Stimulated activated CD8-positive, alpha-beta memory T cell treated with anti-CD3 and anti-CD28 coated beads, Interleukin-4, amount 100 ng/mL, for 1 hour (primary cell): ENCODE measurements at places on chromosomes 13 and 19.
A peak's percentile ranks its signal among the peaks of the same experiment; 100 is the strongest.

DNA sequence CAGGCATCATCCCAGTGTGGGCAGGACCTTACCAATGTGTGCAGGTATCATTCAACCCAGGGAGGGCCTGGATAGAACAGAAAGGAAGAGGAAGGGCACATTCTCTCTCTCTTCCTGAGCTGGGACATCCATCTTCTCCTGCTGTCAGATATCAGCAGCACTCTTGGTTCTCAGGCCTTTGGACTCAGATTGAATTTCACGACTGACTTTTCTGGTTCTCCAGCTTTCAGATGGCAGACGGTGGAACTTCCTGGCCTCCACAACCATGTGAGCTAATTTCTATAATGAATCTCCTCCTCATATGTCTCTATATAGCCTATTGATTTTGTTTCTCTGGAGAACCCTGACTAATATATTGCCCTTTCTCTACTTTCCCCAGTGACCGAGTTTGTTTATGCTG is 77.3 kb downstream of the OLFM4 start:
- no peak for DNase-seq

DNA sequence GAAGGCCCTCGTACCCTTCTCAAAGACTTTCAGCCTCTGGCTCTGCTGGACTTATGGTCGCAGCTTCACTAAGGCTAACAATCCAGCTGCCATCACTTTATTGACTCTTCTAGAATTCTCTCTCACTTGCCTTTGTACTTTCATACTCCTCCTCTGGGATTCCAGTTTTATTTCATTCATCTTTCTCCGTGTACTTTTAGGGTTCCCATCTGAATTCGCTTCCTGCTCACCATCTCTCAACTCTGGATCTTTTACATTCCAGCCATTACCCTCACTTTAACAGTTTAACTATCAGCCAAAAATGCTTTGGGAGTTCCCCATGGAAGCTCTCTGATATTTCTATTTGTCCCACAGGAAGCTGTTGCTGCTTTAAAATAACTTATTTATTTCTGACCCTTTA is 149.3 kb upstream of the KL start:
- DNase-seq: no peak

DNA sequence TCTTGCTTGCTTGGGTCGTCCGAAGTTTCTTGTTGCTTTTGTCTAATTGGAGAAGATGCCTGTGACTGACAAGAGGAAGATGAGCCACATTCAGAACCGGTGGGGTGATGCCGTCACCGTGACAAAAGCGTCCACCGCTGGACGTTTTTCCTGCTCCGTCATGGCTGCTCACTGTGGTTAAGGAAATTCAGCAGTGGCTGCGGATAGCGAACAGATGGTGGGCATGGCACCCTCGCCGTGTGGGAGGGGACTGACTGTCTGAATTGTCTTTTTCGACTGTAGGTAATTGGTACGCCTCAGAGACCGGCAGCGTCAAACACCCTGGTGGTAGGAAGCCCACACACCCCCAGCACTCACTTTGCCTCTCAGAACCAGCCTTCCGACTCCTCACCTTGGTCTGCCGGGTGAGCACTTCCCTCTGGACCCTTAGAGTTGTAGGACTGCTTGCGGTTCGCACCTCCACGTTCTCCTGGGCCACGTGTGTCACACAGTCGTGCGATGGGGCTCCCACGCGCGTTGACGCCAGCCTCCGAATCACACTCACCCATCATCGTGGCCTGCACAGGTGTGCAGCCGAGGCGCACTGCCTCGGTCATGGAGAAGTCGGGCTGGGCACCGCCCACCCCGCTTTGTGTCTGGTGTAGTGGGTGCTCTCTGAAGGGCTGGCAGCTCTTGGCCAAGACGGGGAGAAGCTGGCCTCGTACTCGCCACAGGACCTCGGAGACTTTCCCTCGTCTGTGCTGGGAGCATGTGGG is 26.5 kb downstream of the ATP4B start:
- no peak for DNase-seq

GRCh38 chr19:35350591-35350990 is 2.9 kb downstream of the FFAR1 start:
- DNase-seq: no peak

DNA sequence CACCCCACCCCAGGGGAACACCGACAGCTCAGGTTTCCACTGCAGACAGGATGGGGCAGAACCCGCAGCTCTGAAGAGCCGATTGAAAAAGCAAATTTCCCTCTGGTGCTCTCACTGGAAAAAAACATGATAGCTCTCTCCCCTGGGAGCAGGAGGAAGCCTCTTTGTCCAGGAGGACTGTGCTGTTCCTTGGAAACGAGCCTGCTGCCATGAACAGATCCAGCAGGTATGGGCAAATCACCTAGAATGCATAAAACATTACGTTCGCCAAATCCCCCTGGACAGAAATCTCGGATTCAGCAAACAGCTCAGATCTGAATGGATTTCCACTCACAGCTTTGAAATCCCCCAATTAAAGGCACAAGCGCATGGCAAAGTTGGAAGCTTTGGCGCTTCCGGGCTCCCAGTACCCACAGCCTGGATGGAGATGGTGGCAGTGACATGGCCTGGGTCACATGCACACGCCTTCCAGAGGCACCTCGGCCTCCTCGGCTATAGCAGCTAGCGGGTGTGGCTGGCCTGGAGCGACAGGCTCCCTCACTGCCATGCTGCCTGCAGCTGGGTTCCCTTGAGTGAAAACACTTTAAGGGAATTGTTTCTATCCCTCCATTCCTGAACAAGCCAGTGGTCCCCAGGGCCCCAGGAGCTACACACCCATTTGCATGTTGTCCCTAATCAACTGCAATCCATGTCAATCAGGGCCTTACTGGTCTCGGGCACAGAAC is 59.1 kb downstream of the CEBPG start:
- no peak for DNase-seq

GRCh38 chr19:14139944-14140343 is 3.6 kb upstream of the ASF1B start:
- DNase-seq: no peak

- DNase-seq: no peak
Measured at GRCh38 chr13:52882785-52883184, 34.3 kb upstream of the PCDH8 start.

- no peak for DNase-seq
Measured at GRCh38 chr13:30019648-30020626, 169.5 kb upstream of the UBL3 start.

DNA sequence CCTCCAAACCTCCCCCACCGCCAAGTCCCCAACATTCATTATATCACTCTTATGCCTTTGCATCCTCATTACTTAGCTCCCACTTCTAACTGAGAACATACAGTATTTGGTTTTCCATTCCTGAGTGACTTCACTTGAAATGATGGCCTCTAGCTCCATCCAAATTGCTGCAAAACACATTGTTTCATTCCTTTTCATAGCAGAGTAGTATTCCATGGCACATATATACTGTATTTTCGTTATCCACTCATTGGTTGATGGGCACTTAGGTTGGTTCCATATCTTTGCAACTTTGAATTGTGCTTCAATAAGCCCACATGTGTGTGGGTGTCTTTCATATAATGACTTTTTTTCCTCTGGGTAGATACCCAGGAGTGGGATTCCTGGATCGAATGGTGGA is 233.1 kb downstream of the ZNF536 start:
- DNase-seq: no peak

- DNase-seq: no peak
Measured at GRCh38 chr13:54636231-54636630, 1607.6 kb downstream of the OLFM4 start.

GRCh38 chr13:24685314-24685713 is 5.1 kb downstream of the ATP12A start:
- DNase-seq: no peak

DNA sequence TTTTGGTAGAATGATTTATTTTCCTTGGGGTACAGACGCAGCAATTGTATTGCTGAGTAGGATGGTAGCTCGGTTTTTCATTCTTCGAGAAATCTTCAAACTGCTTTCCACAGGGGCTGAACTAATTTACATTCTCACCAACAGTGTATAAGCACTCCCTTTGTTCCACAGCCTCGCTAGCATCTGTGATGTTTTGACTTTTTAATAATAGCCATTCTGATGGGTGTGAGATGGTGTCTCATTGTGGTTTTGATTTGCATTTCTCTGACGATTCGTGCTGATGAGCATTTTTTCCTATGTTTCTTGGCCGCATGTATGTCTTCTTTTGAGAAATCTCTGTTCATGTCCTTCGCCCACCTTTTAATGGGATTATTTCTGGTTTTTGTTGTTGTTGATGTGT is 54.8 kb upstream of the UQCRFS1 start:
- DNase-seq: no peak

DNA sequence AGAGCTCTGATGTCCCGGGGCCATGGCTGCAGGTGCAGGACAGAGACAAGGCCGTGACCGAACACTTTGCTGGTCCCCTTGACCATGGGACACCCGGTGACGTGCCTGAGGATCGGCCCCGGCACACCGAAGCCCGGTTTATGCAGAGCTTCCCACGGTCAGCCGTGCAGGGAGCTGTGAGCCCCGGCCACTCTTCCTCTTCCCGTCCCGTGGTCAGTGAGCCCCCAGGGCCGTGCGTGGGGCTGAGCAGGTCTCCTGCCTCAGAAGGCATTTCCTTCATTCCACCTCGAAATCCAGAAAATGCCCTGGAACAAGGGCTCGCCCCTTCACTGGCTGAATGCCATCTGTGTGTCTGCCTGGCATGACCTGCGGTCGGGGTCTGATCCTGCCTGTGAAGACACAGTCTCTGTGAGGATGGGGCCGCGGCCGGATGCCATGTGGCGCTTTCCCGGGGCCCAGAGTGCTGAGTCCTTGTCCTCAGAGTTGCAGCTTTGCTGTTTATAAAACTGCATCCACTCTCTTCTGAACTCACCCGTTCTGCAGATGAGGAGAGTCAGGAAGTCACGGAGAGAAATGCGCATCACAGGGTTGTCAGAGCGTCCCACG is 16.9 kb downstream of the MCF2L start:
- no peak for DNase-seq

- peak; percentile 32 for DNase-seq
Measured at GRCh38 chr19:11887611-11888531, at the start of gene ZNF69. TSS of gene ZNF69 (plus strand) at chr19:11887782. CDS start at chr19:11887924, 142 bp downstream.

DNA sequence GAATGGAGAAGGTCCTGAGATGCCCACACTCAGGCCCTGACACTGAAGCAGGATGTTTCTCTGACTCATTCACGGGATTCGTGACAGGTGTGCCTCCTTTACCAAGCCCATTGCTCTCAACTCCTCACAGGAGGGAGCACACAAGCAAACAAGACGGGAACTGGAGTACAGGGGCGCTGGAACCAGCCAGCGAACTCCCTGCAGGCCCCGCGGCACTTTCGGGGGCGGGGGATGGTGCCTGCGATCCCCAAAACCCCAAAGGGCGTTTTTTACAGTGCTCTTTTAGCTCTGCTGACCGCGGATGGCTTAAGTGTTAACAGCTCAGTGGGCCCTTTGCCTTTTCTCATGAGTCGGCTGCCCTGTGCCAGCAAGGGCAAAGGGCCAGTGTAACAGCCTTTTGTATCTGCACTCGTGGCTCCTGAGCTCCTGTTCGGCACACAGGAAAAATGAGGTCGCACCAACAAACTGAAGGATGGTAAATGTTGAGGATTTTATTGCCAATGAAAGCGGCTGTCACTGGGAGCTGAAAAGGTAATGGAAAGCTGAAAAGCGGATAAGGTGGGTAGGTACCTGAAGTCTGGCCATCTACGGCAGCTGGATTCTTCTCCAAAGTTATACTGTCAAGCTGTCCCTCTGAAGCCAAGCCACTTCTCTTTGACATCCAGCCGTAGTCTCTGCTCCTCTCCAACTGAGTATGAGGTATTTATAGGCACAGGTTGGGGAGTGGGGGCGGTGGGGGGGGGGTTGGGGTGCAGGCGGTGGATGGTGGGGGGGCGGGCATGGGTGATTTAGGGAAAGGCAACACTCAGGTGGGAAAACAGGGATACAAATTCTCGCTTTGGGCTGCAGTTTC is 65.0 kb upstream of the TRPC4 start:
- no peak for DNase-seq

GRCh38 chr13:109989686-109990085 is 203.3 kb upstream of the IRS2 start:
- no peak for DNase-seq

DNA sequence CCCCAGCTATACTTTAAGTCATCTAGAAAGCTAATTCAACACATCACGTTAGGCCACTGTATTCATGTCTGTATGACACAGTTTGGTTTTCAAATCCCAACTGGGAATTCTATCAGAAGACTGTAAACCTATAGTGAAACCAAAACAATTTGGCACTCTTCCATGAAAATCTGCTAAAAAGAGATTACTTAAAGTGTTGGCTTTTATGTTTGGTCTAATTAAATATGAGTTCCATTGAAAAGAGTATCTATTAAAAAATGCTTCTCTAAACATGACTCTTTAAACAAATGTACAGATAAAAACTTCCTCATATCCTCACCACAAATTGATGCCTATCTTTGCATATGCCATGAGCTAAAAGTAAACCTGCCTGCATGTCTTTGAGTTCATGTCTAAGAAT is 25.4 kb downstream of the PCDH9 start:
- DNase-seq: no peak

- DNase-seq: no peak
Measured at GRCh38 chr19:52191951-52192350, 2.1 kb downstream of the PPP2R1A start.

GRCh38 chr19:44757735-44758505 is 9.4 kb downstream of the BCL3 start:
- no peak for DNase-seq

DNA sequence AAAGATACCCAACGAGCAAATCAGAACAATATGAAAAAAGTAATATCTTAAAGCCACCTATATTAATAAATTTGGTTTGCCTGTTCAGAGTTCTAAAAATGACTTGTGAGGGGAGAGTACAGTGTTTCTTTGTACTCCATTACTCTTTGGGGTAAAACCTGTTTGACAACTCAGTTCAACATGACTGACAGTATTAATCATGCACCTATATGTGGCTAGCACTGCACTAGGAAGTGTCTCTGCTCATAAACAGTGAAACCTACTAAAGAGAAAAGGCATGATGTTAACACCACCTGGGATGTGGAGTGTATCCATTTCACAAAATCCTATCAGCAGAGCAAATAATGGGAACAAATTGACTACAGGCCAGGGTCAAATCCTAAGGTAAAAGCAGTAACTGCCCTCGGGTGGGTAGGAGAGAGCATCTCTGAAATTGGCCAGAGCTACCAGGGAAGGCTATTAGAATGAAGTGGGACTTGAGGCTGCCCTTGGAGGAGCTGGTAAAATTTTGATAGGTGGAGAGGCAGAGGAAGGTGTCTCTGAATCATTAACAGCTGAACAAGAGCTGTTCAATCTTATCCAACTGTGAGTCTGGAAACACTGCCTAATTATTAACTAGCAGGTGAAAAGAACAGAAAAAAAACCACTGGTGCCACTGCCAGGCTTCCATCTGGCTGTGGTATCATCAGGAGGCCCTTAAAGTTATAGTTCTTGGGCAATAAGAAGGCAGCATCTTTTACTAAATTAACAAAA is 365.1 kb downstream of the DNAJC15 start:
- DNase-seq: no peak
